ENCODE measurements at places on chromosomes 2 and 18.
A peak's percentile ranks its signal among the peaks of the same experiment; 100 is the strongest.

- H3K4me1 ChIP-seq = no peaks in the 10 kb centered on the region
- no peak overlapping the region for H3K27ac ChIP-seq
- no peak overlapping the region for H3K4me3 ChIP-seq
- H3K36me3 ChIP-seq = no peaks in the 10 kb centered on the region
- no peak for DNase-seq
Observed at GRCh38 chr18:60020107-60020925, 120.5 kb downstream of the PMAIP1 start.

DNA sequence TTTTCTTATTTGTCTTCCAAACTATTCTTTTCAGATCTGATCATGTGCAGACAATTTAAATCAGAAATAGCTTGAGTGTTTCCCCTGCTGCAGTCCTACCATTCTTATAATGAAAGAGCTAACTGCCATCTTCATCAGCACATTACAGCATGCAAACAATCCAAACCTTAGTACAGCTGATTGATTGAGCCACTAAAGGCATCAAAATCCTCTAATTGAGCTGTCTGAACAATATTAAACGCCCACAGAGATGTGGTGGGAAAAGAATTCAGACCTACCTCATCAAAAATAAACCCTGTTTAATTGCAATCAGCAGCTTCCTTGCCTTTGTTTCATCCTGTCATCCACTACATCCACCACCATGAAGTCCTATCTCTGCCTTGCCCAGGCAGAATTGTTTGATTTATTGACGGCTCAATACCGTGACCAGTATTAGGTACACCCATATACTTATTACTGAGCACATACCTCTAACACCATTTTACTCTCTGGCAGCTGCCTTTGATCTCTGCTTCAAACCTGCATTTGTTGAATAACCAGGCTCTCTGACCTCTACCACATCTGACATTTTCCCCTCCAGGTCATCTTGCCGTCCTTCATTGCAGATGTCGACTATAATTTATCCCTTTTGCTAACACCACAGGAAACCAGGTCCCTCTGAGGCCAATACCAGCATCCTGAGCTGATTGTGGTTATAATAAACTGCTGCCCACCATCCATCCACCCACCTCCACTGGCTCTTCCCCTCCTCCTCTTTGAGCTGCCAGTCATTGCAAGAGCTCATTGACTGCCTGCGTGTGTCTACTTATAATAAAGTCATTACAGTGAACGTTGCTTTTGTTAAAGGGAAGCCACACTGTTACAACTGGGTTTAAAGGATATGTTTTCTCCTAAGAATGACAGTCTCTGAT is 78.5 kb downstream of the RBM43 start:
- no peak for DNase-seq
- no peaks in the 10 kb centered on the region for H3K36me3 ChIP-seq
- H3K4me3 ChIP-seq = no peak overlapping the region
- H3K4me1 ChIP-seq = no peaks in the 10 kb centered on the region
- H3K27ac ChIP-seq = no peak overlapping the region

DNA sequence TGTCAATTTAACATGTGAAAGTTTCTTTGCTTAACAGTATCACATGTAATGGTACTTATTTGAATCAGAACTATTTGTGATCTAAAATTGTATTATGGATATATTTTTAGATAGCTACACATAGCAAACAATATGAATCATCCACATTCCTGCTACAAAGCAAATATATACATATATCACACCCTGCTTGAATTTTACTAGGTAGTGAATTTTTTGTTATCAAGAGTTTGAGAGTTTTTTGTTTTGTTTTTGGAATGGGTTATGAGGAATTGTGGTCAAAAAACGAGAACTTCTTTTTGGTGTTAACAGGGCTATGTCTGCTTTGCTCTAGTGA is 635.7 kb downstream of the NRXN1 start:
- no peaks in the 10 kb centered on the region for H3K36me3 ChIP-seq
- DNase-seq = no peak
- no peak overlapping the region for H3K27ac ChIP-seq
- no peaks in the 10 kb centered on the region for H3K27me3 ChIP-seq

- H3K4me1 ChIP-seq = no peaks in the 10 kb centered on the region
- peak overlapping the region; percentile 51 for H3K4me3 ChIP-seq
- no peaks in the 10 kb centered on the region for H3K27me3 ChIP-seq
- H3K36me3 ChIP-seq = peaks cover 6% of the 10 kb centered on the region
- peak overlapping the region; percentile 57 for H3K27ac ChIP-seq
- peak; percentile 57 for DNase-seq
Observed at GRCh38 chr2:8685697-8686358, 4.0 kb downstream of the ID2 start.

GRCh38 chr2:205212357-205212756 is 469.9 kb upstream of the NRP2 start:
- no peak overlapping the region for H3K4me3 ChIP-seq
- H3K27me3 ChIP-seq = no peaks in the 10 kb centered on the region
- no peak overlapping the region for H3K27ac ChIP-seq

GRCh38 chr2:67015681-67016080 is 381.5 kb upstream of the ETAA1 start:
- H3K4me3 ChIP-seq = no peak overlapping the region
- H3K36me3 ChIP-seq = no peaks in the 10 kb centered on the region
- H3K27ac ChIP-seq = no peak overlapping the region
- H3K27me3 ChIP-seq = no peaks in the 10 kb centered on the region
- DNase-seq = no peak
- H3K4me1 ChIP-seq = no peaks in the 10 kb centered on the region

- no peak overlapping the region for H3K4me3 ChIP-seq
- no peaks in the 10 kb centered on the region for H3K27me3 ChIP-seq
- no peaks in the 10 kb centered on the region for H3K36me3 ChIP-seq
- H3K4me1 ChIP-seq = no peaks in the 10 kb centered on the region
- no peak overlapping the region for H3K27ac ChIP-seq
Observed at GRCh38 chr2:168130346-168130745, 117.0 kb downstream of the STK39 start.

DNA sequence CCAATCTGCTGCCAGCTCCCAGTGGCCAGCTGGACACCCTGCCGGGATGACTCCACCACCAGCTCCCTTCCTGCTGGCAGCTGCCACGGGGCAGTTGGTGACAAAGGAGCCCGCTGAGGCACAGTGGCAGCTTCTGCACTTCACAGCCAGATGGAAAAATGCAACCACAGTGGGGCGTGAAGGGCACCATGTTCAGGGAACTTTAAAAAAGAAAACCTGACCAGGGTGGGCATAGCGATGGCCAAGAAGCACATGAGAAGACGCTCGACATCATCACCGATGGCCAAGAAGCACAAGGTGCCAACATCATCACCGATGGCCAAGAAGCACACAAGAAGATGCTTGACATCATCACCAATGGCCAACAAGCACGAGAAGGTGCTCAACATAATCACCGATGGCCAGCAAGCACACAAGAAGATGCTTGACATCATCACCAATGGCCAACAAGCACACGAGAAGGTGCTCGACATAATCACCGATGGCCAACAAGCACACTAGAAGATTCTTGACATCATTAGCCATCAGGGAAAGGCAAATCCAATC is 243.5 kb downstream of the EIPR1 start:
- no peak for DNase-seq
- no peaks in the 10 kb centered on the region for H3K4me1 ChIP-seq
- no peak overlapping the region for H3K4me3 ChIP-seq
- no peaks in the 10 kb centered on the region for H3K27me3 ChIP-seq

All from naive thymus-derived CD4-positive, alpha-beta T cell (primary cell).